ENCODE measurements at places on chromosomes 11 and 22.

- DNase-seq: peak; percentile 83
These were observed 1.9 kb downstream of the POLD4 start for GRCh38 chr11:67351275-67352005.

- DNase-seq: peak; percentile 91
These were observed at the start of gene AP5B1 for GRCh38 chr11:65780770-65781151. TSS of gene AP5B1 (minus strand) at chr11:65780976. CDS start at chr11:65780591, 385 bp downstream.

GRCh38 chr22:45425531-45426265 lies 12.2 kb downstream of the RIBC2 start:
- no peak for DNase-seq

- DNase-seq: no peak
These were observed 13.6 kb upstream of the RFPL2 start for GRCh38 chr22:32218470-32218869.

- no peak for DNase-seq
These were observed 227.6 kb downstream of the MN1 start for GRCh38 chr22:27574002-27574366.

DNA sequence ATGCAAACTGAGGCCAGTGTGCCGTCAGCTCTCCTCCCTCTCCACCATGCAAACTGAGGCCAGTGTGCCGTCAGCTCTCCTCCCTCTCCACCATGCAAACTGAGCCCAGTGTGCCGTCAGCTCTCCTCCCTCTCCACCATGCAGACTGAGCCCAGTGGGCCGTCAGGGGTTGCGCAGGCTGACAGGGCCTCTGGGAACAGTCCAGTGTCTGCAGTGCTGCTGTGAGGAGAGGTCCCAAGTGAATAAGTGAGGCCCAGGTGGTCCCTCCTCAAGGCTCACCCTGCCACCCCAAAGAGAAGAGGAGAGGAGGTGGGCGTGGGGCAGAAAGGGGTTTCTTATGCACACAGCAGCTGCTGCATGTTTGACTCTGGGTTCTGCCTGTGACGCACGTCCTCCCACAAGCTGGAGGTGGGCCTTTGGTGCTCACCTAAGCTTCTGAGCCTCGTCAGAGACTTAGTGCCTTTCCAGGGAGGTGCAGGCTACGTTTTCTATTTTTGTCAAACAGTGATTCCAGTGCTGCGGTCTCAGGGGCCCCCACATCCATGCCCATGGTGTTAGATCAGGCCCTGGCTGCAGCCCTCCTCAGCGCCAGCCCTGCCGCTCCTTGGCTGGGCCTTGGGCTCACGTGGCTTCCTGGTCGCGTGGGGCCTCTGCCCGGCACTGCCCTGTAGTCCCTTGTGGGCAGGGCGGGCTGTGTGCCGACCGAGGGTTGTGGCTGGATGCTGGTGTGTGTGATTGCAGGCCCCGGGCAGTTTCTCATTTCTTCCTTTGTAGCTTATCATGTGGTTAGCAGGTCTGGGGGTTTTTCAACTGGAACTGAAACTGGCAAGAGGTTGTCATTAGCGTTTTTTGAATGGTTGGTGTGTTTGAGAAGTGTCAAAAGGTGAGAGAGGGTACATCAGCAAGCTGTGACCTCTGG lies 7.1 kb downstream of the TPCN2 start:
- no peak for DNase-seq
